ENCODE measurements at places on chromosomes 11 and 22.

- no peak for DNase-seq
Observed at GRCh38 chr11:445765-446588, 4.1 kb upstream of the PTDSS2 start.

- no peak for DNase-seq
Observed at GRCh38 chr11:1514336-1515061, 27.9 kb upstream of the MOB2 start.

- no peak for DNase-seq
Observed at GRCh38 chr22:20956258-20957101, 10.6 kb upstream of the AIFM3 start.

GRCh38 chr11:42770444-42771065 lies 541.2 kb upstream of the API5 start:
- DNase-seq = peak; percentile 14

- no peak for DNase-seq
Observed at GRCh38 chr11:11978792-11979487, 29.5 kb downstream of the DKK3 start.

- DNase-seq = no peak
Observed at GRCh38 chr11:72744474-72744873, 7.7 kb downstream of the ARAP1 start.

- no peak for DNase-seq
Observed at GRCh38 chr11:127806501-127806900, 780.9 kb downstream of the ETS1 start.

- no peak for DNase-seq
Observed at GRCh38 chr22:40797427-40797826, 21.7 kb downstream of the SLC25A17 start.

GRCh38 chr22:42433754-42434682 lies 1.8 kb upstream of the NFAM1 start:
- no peak for DNase-seq

GRCh38 chr11:57972013-57972367 lies 51.7 kb upstream of the OR9Q1 start:
- DNase-seq = no peak

GRCh38 chr11:120546312-120547205 lies 35.0 kb downstream of the GRIK4 start:
- DNase-seq = no peak

GRCh38 chr11:67032830-67033551 lies 10.1 kb downstream of the SYT12 start:
- DNase-seq = no peak

DNA sequence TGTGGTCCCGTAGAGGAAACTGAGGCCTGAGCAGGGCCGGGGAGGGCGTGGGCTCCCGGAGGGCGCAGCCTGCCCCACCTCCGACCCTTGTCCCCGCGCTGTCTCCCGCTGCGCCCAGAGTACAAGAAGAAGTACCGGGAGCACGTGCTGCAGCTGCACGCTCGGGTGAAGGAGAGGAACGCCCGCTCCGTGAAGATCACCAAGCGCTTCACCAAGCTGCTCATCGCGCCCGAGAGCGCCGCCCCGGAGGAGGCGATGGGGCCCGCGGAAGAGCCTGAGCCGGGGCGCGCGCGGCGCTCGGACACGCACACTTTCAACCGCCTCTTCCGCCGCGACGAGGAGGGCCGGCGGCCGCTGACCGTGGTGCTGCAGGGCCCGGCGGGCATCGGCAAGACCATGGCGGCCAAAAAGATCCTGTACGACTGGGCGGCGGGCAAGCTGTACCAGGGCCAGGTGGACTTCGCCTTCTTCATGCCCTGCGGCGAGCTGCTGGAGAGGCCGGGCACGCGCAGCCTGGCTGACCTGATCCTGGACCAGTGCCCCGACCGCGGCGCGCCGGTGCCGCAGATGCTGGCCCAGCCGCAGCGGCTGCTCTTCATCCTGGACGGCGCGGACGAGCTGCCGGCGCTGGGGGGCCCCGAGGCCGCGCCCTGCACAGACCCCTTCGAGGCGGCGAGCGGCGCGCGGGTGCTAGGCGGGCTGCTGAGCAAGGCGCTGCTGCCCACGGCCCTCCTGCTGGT lies 1.9 kb downstream of the NLRP6 start:
- DNase-seq = peak; percentile 67

- DNase-seq = no peak
Observed at GRCh38 chr11:13685461-13686108, 17.1 kb downstream of the FAR1 start.

GRCh38 chr11:135008412-135008811 lies 596.4 kb upstream of the B3GAT1 start:
- DNase-seq = no peak

GRCh38 chr11:29685361-29685760 lies 331.5 kb downstream of the KCNA4 start:
- no peak for DNase-seq

GRCh38 chr22:49765091-49765771 lies 62.4 kb downstream of the BRD1 start:
- DNase-seq = no peak
